NCI-H1417 treated with DMSO at 0.1 percent for 48 hours (cell line): ENCODE measurements at places on chromosomes 6 and 20.

DNA sequence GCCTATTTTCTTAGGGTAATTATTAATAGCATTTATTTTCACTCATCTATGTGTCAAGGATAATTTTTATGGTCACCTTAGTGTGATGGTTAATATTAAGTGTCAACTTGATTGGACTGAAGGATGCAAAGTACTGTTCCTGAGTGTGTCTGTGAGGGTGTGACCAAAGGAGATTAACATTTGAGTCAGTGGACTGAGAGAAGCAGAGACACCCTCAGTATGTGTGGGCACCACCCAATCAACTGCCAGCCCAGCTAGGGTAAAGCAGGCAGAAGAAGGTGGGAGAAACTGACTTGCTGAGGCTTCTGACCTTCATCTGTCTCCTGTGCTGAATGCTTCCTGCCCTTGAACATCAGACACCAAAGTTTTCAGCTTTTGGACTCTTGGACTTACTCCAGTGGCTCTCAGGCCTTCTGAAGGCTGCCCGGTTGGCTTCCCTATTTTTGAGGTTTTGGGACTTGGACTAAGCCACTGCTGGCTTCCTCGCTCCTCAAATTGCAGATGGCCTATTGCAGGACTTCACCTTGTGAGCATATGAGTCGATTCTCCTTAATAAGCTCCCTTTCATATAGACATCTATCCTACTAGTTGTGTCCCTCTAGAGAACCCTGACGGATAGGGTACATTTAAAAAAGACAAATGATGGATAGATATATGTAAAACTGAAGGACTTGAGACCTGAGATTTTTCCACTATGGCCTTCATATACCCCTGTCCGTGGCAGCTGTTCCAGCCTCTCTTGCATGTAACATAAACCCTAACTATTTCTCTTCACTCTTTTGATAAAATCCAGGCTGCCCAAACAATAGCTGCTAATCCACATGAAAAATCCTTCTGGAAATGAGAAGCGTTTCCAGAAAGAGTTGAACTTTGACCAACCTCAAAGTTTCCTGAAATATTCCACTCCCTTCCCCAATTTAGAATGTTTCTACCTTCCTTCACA is 62.1 kb upstream of the RGS17 start:
- no peak for DNase-seq

GRCh38 chr20:36085686-36086267 is 68.8 kb upstream of the EPB41L1 start:
- no peak for DNase-seq

DNA sequence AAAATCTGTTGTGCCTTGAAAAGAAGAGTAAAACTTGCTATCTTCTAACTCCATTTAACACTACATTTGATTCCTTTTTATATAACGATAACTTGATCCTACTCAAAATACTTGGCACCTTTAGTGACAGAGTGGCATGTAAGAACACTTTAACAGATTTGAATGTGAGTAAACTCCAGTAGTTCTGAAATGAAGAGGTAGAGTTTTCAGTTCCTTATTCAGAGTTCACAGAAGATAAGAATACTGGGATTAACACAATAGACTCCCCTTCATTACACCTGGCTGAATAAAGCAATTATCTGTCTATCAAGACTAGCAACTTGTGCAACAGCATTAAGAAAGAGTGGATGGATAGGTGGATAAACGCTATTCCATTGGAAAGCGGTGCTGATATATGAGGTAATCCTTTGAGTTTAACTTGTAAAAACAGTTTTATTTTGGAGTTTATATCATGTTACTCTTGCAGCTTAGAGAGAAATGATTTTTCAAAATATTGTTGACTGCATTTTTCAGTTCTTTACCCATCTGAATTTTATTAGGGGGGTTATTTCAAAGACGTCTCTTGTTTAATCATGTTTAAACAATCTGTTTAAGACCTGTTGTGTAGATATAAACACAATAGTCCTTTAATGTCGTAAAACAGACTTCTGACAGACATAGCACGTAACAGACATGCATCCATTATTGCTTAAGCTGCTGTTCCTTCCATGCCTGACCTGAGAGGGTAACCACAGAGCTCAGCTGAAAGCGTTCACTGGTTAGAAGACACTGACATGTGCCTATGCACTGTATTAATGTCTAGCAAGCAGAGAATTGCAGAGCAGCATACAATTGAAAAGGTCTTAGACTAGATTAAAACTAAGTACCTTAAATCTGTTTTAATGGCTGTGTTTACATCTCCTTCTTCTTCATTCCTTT is 102.4 kb upstream of the SUPT3H start:
- DNase-seq = no peak

- DNase-seq = no peak
These were observed 11.7 kb downstream of the TMEM244 start for GRCh38 chr6:129849456-129849855.

DNA sequence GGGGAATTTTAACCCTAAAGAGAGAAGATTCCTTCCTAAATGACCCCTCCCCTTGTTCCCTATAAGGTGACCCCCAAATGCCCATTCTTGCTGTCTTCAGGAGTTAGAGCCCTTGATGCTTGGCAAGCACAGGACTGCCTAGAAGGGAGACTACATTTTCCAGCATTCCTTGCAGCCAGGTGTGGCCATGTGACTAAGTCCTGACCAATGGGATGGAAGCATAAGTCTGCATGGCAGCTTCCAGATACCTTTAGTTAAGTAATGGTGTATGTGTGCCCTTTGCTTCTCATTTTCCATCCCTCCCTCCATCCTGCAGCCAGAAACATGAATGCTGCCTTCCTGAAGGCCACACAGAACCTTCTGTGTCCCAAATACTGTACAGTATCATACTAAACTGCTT is 5.5 kb downstream of the BFSP1 start:
- no peak for DNase-seq

GRCh38 chr6:26071135-26071534 is 16.1 kb upstream of the HFE start:
- no peak for DNase-seq

DNA sequence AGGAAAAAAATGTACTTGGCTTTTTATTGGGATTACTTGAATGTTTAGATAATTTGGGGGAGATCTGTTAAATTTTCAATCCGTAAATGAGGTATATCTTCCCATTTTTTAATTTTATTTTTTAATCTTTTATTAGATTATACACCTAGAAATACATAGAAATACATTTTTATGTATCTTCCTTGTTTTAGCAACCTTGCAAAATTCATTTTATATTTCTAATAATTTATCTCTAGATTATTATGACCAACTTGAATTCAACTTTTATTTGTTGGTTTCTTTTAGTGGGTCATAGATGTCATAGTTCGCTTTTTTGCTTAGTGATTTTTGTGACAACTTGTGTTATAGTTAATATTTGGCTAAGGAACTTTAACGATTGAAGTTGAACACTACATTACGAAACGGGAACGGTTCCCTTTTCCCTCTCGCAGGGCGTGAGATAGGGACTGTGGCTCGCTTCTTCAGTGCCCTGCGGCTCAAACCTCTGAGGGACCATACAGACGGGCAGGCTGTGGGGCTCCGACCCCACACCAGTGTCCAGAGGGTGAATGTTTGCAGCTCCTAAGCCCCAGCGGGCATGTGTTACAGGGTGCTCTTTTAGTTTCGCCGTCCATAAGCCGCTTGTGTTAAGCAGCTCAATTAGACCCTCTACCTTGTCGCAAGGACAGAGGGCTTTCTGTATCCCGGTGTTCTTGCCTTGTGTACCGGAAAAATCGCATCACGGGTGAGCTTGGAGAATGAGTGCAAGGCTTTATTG is 53.8 kb downstream of the PRND start:
- DNase-seq = no peak

GRCh38 chr6:68633281-68633971 is 1.7 kb upstream of the ADGRB3 start:
- DNase-seq = no peak

DNA sequence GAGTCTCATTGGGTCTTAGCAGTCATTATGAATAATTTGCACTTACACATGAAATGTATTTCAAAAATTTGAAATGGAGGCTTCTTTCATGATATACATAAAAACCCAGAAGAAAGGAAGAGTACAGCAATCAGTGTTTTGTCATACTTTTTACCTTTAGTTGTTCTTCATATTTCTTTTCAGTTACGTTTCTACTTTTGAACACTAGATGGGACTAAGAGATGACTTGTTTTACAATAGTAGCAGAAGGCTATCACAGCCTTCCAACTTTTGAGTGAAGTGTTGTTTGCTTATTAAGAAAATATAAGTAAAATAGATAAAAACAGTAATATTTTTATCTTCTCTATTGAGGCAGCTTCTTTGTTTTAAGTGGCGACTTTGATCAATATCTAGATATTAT is 58.1 kb downstream of the L3MBTL3 start:
- no peak for DNase-seq

GRCh38 chr6:43747784-43748183 is 22.2 kb upstream of the VEGFA start:
- DNase-seq = no peak

- no peak for DNase-seq
These were observed 212.2 kb upstream of the HDDC2 start for GRCh38 chr6:125513978-125514377.

GRCh38 chr6:119328254-119328653 is 21.3 kb downstream of the MAN1A1 start:
- DNase-seq = no peak

DNA sequence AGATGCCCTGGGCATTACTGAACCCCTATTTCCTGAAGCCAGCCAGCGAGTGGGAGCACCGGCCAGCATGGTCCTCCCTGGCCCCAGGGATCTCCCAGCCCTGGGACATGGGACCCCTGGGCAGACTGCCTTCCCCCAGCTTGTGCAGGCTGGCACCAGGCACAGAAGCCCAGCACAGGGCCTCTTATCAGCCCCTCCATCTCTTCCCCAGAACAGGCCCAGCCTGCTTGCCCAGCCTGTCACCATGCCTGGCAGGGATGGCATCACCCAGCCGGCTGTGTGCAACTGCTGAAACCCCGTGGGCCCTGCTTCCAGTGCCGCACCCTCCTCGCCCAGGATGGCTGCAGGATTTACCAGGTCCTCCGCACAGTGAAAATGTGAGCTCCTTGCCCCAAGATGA is 6.1 kb upstream of the OSBPL2 start:
- no peak for DNase-seq

- no peak for DNase-seq
These were observed 154.7 kb downstream of the ARHGAP18 start for GRCh38 chr6:129555206-129555832.

GRCh38 chr6:15296735-15297134 is 50.9 kb downstream of the JARID2 start:
- DNase-seq = no peak

DNA sequence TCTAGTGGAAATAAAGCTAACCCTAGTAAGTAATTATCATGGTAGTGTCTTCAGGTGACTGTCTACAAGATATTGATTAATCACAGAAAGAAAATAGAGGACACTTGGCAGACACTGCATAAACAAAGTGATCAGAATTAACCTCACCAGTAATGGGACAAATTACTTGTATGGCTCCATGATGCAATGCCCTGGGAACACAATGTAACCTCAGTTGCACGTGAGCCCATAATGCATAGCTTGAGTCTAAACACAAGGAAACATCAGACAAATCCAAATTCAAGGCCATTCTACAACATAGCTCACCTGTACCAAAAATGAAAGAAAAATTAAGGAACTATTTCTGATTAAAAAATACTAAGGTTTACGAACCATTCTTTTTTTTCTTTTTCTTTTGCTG is 92.4 kb upstream of the SSTR4 start:
- DNase-seq = no peak
